Activated naive CD8-positive, alpha-beta T cell treated with anti-CD3 and anti-CD28 coated beads, Interleukin-2, amount 50 U/mL, for 24 hours (primary cell): ENCODE measurements at places on chromosomes 3 and 15.

- DNase-seq: no peak
Observed at GRCh38 chr3:64594134-64594533, 93.7 kb downstream of the ADAMTS9 start.

- DNase-seq: no peak
Observed at GRCh38 chr3:150081084-150081483, 110.4 kb upstream of the PFN2 start.

DNA sequence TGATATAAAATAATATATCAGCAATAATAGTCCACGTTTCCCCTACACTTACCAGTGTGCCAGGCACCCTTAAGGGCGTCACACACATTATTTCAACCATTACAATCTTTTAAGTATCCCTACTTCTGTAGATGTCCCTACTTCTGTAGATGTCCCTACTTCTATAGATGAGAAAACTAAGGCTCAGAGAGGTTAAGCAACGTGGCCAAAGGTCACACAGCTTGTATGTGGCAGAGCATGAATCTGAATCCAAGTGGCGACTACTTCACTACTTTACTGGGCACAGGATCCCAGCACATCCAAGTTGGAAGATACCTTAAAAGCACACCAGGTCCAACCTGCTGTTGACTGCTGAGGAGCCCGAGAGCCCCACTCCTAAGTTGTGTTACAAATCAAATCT is 77.5 kb downstream of the TLE3 start:
- no peak for DNase-seq

GRCh38 chr3:168608926-168609325 is 513.2 kb upstream of the GOLIM4 start:
- no peak for DNase-seq

DNA sequence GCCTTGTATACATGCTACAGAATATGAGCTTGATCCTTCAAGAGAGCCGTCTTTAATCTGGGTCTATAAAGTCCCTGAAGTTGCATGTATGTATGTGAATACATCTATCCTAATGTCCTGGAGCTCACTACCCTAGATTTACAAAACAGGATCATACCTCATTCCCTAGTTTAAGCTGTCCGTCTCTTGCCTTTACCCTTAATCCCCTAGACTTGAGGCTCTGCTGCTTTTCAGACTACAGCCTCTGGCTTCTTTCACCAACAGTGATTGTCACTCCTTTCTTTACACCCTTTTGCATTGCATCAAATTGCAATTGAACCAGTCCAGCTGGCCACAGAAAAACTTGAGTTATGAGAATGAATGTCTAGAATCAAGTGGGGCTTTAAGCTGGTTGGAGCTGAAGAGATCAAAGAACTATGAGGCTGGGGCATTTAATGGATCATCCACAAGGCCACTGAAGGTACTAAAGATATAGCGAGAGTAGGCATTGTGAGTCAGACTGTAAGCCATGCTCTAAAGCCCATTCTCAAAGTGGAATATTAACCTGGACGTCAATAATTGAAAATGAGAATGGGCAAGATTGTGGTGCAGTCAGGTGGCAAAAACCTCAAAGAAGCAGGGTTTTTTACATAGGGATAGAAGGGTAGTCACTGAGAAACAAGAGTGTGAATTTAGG is 12.3 kb upstream of the PLD1 start:
- DNase-seq: no peak

GRCh38 chr3:8445861-8446260 is 55.8 kb upstream of the LMCD1 start:
- DNase-seq: no peak

- DNase-seq: no peak
Observed at GRCh38 chr15:70539912-70540530, 223.3 kb downstream of the UACA start.

- no peak for DNase-seq
Observed at GRCh38 chr3:151155409-151156128, 47.4 kb downstream of the GPR171 start.

GRCh38 chr3:159791336-159791735 is 197.3 kb upstream of the IL12A start:
- DNase-seq: no peak

DNA sequence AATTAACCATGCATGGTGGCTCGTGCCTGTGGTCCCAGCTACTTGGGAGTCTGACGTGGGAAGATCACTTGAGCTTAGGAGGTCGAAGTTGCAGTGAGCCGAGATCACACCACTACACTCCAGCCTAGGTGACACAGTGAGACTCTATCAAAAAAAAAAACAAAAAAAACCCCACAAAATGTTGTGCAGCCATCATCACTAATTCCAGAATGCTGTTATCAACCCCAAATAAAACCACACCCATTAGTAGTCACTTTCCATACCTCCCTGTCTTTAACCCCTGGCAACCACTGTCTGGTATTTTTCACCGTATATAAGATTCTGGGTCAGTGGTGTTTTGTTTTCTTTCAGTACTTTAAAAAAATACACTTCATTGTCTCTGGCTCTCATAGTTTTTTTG is 16.6 kb downstream of the HMCES start:
- no peak for DNase-seq

- DNase-seq: no peak
Observed at GRCh38 chr3:77001062-77001701, 38.7 kb upstream of the ROBO2 start.

- DNase-seq: no peak
Observed at GRCh38 chr3:58670506-58671135, 4.0 kb upstream of the FAM3D start.

GRCh38 chr15:63181648-63182047 is 7.8 kb upstream of the RAB8B start:
- DNase-seq: no peak

DNA sequence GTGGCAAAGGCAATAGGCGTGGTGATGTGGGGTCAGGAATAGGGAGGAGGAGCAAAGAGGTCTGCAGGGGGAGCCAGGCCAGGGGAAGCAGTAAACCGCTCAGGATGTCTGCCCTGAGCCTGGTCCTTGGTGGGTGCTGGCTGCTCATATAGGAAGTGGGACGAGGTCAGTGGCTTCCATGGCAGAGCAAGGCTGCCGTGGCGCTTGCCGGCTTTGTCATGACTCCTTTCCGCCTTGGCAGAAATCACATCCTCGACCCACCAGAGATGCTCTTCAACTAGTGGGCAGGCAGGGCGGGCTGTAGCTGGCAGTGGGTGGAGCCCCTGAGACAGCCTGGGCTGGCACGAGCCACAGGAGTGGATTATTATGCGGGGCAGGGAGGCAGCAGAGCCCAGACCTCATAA is 13.1 kb upstream of the SKOR1 start:
- no peak for DNase-seq

- no peak for DNase-seq
Observed at GRCh38 chr3:143811602-143812001, 36.7 kb downstream of the SLC9A9 start.

DNA sequence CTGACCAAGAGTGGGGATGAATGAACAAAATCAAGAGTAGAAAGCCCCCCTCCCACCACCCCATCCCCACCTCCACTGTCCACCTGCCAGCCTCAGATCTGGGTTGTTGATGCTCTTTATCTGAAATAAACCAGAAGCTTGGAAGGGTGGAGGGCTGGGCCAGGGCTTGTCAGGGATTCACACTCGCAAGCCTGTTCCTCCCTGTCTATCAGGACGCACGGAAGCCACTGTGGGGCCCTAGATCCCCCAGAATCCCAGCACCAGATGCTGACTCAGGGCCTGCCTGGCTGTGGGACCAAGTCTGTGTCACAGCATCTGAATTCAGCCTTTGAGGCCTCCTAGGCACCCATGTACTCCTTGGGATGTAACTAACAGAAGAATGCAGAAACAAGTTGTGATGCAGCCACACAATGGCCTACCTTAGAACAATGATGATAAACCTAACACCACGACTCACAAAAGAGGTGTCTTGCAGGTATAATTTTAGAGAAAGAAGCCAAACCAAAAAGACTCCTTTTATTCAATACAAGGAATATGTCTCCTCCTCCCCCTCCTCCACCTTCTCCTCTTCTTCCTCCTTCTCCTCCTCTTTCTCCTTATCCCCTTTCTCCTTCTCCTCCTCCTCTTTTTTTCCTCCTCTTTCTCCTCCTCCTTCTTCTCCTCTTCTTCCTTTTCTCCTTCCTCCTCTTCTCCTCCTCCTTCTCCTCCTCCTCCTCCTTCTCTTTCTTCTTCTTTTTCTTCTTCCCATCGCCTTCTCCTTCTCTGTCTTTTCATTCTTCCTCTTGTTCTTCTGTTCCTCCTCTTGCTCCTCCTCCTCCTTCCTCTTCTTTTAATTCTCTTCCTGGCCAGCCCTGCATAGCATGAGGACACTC is 234.7 kb downstream of the PLCL2 start:
- no peak for DNase-seq

GRCh38 chr3:185270262-185270955 is 16.6 kb upstream of the EHHADH start:
- no peak for DNase-seq

GRCh38 chr3:40718681-40719080 is 193.9 kb downstream of the ZNF621 start:
- DNase-seq: no peak

- no peak for DNase-seq
Observed at GRCh38 chr15:61124195-61124594, 104.9 kb downstream of the RORA start.

- DNase-seq: no peak
Observed at GRCh38 chr15:80264031-80264430, 12.0 kb upstream of the CTXND1 start.

GRCh38 chr3:32755761-32756160 is 62.0 kb upstream of the TRIM71 start:
- DNase-seq: no peak

- no peak for DNase-seq
Observed at GRCh38 chr3:119902061-119902460, 120.2 kb downstream of the NR1I2 start.

GRCh38 chr15:83099290-83099689 is 8.2 kb upstream of the TM6SF1 start:
- DNase-seq: no peak

DNA sequence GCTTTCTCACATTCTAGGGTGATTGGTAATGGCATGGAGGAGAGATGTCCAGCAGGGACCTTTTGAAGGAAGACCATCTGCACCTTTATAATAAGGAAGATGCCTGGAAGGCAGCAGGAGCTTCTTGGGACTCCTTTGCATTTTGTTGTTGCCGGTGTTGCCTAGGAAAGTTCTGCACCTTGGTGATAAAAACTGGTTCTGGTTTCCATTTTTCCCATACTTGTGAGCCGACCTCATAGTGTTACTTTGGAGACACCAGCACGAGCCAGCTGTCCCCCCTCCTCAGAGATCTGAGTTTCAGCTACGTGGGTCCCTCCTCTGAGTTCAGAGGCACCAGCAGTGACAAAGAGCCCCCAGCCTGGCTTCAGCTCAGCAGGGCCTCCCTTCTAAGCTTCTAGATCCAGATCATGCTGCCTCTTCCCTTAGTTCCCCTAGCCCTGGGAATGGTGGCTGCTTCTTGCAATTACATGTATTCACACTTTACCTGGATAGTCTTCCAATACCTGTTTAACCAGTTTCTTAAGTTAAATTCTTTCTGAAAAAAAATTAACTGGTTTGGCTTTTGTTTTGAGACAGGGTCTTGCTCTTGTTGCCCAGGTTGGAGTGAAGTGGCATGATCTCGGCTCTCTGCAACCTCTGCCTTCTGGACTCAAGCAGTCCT is 18.0 kb upstream of the FSTL1 start:
- no peak for DNase-seq

DNA sequence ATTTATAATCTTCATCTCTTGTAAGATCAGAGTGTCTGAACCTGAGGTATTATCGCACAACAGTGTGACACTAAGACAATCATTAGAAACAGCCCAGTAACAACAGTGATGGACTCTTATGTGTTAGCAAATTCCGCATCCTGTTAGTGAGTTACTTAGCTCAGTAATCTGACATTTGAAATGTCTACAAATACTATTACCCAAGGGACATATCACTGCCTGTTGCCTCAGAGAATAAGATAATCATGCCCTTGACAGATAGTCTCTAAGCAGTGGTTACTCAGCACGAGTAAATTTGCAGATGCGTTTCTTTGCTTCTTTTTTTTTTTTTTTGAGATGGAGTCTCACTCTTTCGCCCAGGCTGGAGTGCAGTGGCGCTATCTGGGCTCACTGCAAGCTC is 13.4 kb upstream of the RTP1 start:
- DNase-seq: no peak

DNA sequence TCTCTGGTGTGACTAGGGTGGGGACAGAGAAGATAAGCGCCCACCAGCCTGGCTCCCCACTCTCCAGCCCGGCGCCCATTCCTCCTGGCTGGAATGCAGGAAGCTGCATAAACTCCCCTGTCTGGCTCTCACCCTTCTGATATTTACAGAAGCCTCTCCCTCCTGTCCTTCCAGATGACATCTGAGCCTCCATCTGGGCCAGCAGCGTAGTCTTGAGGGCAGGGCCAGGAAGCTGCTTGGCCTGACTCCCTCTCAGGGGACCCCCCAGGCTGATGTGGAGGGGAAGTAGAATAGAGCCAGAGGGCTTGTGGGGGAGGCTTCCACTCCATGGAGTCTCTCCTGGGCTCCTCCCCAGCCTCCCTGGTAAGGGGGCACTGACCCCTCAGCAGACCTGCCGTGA is 49.9 kb downstream of the LINGO1 start:
- DNase-seq: no peak

- no peak for DNase-seq
Observed at GRCh38 chr3:79597709-79598108, 170.1 kb downstream of the ROBO1 start.

- no peak for DNase-seq
Observed at GRCh38 chr3:112751564-112752512, 94.8 kb downstream of the CD200R1L start.

- peak; percentile 37 for DNase-seq
Observed at GRCh38 chr15:31357148-31357547, 30.5 kb downstream of the KLF13 start.

DNA sequence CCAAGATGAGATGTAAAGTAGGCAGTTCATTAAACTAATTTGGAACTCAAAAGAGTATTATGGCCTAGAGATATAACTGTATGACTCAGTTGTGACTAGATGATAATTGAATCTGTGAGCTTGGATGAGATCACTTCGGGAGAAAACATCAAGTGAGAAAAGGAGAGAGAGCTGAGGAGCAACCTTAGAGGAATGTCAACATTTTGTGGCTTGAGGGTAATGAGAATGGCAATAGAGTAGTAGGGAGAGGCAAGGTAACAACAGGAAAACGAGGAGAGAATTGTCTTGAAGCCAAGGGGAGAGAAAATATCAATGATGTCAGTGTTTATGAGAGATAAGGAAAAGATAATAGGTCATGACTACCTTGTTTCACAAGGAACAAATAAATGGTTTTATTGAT is 580.2 kb downstream of the NLGN1 start:
- DNase-seq: no peak

DNA sequence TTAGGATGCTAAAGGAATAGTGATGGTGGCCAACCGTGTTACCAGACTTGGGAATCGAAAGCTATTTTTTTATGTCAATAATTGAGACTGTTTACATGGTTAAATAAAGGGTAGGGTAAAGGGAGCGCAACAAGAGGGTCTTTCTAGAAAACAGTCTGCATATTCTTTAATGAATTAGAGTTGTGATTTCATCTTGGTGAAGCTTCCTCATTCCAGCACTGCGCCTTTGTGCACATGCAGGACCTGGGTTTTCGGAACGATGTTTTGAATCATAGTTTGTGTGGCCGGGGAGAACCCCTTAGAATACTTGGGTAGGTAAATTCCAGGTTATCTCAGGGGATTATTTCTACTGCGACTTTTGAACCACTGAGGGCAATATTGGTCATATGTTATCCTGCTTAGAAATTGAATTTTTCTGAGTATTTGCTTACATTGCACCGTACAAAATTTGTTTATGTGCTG is 1.3 kb downstream of the PIK3CA start:
- DNase-seq: peak; percentile 42

- DNase-seq: no peak
Observed at GRCh38 chr3:180093535-180093934, 56.8 kb upstream of the PEX5L start.

- peak; percentile 80 for DNase-seq
Observed at GRCh38 chr15:31437686-31438085, 111.1 kb downstream of the KLF13 start.

GRCh38 chr3:193095366-193095765 is 145.7 kb upstream of the PLAAT1 start:
- no peak for DNase-seq
